ENCODE measurements at places on chromosomes 13 and 19.

- no peak for DNase-seq
These were observed 6.7 kb downstream of the POU2F2 start for GRCh38 chr19:42125536-42125935.

GRCh38 chr13:100140441-100140840 is 51.5 kb downstream of the PCCA start:
- no peak for DNase-seq

DNA sequence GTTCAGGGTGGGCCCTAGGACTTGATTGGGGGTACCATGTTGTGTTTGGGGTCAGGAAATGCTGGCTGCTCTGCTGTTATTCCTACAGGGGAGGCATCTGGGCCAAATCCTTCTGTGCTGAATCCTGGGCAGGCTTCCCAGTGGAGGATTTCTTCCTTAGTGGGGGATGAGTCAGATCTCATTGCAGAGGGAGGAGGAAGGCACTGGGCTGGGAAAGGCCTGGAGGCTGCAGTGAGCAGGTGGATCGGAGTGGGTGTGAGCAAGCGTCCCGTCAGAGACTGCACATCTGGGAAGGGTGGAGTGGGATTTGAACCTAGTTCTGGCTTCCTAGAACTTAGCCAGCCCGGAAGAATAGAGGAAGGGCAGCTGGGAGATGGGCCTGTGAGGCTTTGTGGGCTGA is 11.5 kb downstream of the CCDC124 start:
- DNase-seq = no peak

- no peak for DNase-seq
These were observed 64.5 kb upstream of the WDFY2 start for GRCh38 chr13:51519771-51520216.

GRCh38 chr19:40457953-40458596 is 7.5 kb downstream of the BLVRB start:
- DNase-seq = no peak

- peak; percentile 46 for DNase-seq
These were observed 2.6 kb upstream of the CARD8 start for GRCh38 chr19:48258350-48258749.

DNA sequence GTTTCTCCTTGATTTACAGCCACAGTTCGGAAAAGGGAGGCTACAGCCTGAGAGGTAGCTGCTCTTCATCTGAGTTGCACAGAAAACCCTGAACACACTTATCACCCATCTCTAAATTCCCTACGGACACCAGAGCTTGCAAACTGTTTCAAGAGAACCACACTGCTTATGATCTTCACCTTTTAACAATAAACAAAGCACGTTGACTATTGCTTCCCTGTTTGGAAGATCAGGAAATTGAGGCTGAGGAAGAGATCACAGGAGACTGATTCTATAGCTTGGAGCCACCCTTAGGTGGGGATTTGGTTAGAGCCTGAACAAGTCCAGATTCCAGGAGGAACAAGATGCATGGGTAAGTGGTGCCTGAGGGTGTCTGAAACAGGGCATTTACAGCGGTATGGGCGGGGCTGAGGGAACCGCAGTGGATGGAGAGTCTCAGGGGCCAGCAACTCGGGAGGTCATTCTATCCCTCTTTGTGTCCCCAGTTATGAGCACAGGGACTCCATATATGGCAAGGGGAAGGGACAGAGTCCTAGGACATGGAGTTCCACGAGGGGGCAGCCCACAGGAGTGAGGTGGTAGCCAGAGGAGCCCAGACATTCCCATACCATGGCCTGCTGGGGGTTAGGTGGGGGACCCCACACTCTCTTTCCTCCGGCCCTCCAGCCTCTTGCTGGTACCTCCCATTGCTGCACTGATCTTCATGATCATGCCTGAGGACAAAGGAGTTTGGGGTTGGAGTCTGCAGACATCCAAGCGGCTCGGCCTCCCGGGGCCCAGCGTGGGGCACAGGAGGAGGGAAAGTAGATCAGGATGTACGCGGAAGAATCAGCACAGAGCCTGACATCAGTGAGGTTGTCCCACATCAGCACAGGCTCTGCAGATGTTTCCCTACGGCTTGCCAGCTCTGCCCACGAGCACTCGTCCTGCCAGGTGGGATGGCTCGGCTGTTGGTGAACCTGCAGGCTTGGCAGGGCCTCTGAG is 162.3 kb upstream of the ZNF536 start:
- no peak for DNase-seq

- no peak for DNase-seq
These were observed 35.6 kb downstream of the EPS15L1 start for GRCh38 chr19:16435999-16436650.

DNA sequence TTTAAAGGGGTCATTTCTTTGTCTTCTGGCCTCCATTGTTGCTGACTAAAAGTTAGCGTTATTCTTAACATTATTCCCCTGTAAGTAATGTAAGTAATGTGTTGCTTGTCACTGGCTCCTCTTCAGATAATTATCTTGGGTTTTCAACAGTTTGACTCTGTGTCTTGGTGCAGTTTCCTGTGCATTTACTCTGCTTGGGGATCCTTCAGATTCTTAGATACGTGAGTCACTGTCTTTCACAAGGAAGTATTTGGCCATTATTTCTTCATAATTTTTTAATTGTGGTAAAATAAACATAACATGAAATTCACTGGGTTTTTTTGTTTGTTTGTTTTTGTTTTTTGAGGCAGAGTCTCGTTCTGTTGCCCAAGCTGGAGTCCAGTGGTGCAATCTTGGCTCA is 13.5 kb upstream of the OR7D2 start:
- DNase-seq = no peak

DNA sequence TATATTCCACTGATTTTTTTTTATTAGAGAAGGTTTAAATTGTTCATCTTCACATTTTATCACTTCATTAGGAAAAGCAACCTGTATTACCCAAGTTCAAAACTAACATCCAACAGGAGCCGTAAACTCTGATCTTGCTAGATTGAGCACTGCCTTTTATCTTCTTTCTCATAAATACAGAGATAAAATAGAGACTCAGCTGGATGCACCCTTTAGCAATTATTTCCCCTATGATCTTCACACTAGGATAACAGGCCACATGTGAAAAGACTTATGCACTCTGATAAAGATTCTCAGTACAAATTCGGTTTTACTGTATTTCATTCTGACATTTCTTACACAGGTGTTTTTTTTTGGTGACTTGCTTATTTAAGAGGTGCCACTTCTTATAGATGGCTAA is 2438.2 kb upstream of the PCDH20 start:
- no peak for DNase-seq

DNA sequence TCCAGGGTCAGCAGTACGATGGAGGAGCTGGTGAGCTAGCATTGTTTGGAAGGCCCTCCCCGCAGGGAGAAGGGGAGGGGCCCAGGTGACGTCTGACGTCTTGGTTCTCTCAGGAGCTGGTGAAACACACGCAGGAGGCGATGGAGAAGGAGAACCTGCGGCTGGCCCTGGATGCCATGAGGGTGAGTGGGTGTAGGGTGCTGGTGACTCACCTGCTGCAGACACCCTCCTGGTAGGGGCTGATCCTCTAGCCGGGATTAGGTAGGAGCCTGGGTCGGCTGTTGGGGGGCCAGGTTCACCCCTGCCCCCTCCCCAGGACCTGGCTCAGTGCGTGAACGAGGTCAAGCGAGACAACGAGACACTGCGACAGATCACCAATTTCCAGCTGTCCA is 55.8 kb downstream of the VAV1 start:
- DNase-seq = no peak

DNA sequence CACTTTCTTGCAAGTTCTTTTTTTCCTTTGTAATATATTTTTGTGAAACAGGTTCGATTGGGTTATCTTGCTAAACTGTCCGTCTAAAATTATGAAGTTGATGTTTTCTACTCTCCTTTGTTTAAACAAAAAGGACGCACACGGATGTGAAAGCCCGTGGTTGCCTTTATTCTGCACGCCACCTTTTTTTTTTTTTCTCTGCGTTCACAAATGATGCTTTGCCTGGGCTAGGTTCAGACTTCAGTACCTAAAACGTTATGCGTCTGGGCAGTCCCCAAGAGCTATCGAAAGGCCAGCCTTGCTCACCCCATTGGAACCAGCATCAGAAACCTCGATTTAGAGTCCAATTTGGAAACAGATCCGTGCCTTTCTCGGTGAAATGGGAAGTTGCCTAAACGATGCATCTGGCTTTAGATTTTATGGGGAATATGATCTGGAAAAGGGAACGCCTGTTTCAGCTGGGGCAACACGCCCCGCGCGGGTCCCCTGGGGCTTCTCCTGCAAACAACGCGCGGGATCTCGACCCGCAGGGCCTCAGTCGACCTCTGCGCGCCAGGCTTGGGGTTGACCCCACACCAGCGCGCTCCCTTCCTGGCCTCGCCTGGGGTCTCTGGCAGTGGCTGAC is 113.9 kb downstream of the KCNRG start:
- no peak for DNase-seq

DNA sequence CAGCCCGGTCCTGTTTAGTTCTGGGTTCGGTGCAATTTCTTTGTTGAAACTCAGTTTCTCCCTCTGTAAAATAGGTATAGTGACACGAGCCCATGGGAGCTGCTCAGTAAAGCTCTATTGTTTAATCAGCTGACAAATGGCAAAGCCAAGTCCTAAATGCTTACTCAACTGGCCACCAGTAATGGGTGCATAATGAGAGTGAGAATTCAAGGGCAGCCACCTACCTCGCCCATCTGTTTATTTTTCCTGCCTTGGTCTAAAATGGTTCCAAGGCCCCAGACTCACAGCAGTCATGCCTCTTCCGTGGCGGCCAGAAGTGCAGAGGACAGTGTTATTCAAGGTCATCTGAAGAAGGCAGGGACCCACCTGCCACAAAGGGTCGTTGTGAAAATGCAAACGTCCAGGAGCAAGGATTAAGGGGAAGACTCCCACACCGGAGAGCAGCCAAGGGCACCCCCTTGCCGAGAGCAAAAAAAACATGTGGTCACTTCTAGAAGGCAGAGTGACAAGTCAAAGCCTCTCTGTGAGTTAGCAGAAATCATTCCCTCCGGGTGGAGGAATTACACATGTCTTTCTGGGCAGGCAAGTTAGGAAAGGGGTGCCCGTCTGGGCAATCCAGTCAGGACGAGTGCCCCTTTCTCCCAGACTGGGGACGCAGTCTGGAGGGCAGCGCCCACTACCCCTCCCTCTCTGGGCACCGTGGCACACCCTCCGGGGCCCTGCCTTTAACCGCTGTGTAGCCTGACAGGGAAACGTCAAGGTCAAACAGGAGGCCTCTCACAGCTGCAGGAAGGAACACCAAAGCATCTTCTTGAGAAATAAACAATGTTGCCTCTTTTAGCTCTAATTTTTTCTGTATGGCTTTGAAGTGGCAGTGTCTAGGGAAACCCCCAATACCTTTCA is 186.2 kb downstream of the FOXO1 start:
- no peak for DNase-seq
